ENCODE measurements at places on chromosomes 2 and 18.

DNA sequence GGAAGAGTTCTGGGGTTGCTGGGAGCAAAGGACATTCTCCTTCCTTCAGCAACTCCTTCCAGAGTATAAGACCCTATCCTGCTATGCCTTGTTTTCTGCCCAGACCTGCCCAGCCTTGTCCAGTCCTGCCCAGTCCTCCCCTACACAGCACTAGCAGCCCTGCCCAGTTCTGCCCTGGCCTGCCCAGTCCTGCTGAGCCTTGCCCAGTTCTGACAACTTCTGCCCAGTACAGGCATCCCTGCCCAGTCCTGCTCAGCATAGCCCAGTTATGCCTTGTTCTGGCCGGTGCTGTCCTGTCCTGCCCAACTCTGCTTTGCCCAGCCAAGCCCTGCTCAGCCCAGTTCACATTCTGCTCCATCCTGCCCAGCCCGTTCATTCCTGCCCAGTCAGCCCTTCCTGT is 44.9 kb upstream of the ALK start:
- no peak for DNase-seq

- DNase-seq: no peak
Measured at GRCh38 chr2:106845716-106846115, 40.3 kb downstream of the ST6GAL2 start.

DNA sequence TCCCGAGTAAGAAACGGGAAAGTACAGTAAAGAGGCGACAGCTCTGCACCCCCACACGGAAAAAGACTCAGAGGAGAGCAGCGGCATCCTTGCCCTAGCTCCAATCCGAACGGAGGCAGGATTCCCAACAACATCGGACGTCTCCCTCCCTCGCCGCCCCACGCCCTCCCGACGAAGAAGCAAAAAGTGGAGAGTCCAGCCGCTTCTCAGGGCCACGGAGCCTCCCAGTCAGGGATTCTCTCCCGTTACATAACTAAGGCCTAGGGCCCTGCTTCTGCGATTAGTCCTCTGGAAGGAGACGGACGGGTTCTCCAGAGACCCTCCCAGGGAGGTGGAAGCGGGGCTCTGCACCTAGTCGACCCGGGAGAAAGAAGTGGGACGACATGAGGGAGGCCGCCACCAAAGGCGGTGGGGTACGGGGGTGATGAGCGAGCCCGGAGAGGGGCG is 587 bp downstream of the SUMO1 start:
- peak; percentile 55 for DNase-seq

GRCh38 chr18:42365591-42365990 is 410.6 kb downstream of the PIK3C3 start:
- DNase-seq: no peak

DNA sequence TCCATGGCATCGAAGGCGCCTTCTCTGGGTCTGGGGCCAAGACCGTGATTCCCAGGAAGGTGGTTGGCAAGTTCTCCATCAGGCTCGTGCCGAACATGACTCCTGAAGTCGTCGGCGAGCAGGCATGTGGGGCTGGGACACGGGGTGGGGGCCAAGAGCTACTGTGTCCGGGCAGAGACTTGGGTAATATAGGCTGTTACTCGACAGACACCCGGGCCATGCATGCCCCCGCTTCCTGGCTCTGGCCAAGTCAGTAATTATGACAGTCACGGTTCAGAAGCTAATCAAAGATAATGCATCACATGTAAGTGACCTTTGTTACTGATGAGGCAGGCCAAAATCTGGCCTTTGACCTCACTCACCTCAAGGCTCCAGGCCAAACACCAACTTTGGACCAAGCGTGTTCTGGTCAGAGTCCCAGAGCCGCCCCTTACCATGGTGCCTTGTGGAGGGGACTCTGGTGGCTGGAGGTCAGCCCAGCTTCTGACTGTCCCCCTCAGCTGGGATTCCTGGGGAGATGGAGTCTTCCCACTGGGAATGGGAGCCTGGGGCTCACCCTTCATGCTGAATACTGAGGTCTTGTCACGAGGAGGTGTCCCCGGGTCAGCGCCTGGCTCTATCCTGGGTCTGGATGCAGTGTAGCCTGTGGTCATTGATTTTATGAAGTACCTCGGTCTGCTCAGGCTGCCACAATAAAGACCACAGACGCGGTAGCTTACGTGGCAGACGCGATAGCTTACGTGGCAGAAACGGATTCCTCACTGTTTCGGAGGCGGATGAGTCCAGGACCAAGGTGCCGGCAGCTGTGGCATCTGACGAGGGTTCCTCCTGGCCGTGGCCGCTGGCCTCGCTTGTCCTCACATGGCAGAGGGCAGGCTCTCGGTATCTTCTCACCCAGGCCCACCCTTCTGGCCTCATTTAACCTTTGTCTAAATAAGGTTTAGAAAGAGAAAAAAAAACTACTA is 17.7 kb upstream of the CNDP1 start:
- DNase-seq: no peak

DNA sequence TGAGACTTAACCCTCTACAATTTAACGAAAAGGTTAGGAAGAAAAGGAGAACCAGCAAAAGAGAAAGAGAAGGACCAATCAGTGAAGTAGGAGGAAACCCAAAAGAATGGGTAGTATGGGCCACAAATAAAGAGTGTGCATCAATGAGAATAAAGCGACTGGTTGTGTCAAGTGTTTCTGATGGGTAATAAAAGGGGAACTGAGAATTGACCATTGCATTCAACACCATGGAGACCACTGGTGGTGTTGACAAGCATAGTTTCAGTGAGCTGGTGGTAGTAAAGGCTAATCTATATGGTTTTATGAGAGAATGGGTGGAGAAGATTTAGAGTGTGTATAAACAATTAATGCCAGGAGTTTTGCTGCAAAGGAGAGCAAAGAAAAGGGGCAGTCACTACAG is 75.4 kb downstream of the CSRNP3 start:
- peak; percentile 4 for DNase-seq

- DNase-seq: peak; percentile 32
Measured at GRCh38 chr2:241064802-241065354, 37.2 kb downstream of the MTERF4 start.

DNA sequence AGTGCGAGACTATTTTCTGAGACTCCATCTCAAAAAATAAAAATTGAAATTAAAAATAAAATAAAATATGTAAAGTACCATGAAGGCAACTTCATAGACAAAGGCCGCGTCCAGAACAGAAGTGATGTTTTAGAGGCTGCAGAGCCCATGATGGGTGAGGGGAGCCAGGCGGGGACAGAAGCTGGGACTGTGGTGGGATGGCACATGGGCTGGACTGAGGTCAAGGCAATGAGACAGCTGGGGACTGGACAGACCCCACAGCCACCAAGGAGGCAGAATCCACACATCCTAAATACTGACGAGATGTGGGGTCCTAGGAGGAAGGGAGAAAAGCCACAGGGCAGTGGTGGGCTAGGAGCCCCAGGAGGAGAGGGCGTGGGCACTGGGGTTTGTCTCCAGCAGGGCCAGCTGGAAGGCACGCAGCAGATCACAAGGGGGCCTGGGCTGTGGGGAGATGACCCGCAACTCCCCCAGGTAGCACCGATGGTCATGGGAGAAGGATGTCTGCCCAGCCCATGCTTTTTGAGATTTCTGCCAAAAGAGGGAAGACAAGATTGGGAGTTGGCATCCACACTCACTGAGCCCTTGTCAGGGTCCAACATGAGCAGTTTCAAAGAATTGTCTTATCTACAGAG is 74.3 kb downstream of the KCNF1 start:
- no peak for DNase-seq

GRCh38 chr2:160660741-160661140 is 167.1 kb upstream of the RBMS1 start:
- DNase-seq: no peak

DNA sequence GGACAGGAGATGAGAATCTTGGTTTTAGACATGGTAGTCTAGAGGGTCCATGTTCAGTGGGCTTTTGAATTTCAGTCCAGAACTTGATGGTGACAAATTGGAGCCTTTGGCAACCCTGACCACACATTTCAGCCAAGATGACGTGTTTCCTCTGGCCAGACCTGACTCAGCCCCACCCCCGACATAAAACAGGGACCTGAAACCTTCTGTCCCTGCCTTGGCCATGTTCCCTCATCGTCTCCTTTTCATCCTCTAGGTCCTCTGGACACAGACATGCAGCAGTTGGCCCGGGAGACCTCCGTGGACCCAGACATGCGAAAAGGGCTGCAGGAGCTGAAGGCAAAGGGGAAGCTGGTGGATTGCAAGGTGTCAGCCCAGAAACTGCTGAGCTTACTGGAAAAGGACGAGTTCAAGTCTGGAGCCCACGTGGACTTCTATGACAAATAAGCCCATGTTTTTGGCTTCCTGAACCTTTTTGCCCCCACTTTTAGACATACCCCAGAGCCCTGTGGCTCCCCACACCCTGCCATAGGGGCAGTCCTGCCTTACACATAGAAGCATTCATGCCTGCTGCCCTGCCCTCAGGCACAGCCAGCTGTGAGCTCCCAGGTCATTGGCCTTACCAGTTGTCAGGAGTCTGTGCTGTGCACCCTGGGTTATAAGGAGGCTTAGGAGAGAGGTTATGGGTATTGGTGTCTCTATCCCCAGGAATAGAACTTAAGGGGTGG is 4.0 kb downstream of the SPR start:
- DNase-seq: no peak

DNA sequence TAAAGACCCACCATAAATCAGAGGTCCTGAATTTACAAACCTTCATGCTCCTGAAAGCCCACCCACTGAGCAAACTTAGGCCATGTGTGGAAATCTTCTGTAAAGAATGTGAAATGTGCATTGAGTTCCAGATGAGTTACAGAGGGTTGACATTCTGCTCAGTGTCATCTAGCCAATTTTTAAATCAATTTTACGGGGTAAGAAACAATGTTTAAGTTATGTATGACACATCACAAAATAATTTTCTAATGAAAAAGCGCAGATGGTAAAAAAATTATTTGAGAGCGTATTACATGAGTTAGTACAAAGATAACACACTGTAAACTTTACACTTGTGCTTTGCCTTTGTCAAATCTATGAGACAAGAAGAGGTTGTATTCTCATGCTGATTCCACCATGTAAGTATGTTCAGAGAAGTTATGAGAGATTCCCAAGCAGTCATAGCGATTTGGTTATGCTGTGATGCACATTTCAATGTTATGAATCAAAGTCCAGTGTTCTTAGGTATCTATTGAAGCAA is 446.3 kb downstream of the ADCYAP1 start:
- DNase-seq: no peak

- no peak for DNase-seq
Measured at GRCh38 chr2:28035816-28036215, 145.3 kb downstream of the BABAM2 start.

DNA sequence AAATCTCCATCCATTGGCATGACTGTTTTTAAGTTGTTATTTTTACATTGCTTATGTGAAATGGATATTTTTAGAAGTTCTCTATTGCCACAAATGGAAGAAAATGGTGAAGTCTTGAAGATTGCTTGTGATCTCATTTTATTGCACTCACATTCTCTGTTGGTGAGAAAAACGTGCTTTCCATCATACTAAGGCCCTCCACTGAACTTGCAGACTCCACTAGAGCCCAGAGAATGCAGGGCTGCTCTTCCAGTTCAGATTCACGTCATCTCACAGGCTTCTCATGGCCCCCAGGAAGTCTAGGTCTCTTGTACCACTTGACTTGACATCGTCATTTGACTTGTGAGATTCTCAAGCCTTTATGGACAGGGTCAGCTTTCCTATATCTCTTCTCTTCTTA is 254.8 kb upstream of the COPS8 start:
- no peak for DNase-seq

- DNase-seq: no peak
Measured at GRCh38 chr18:74389991-74390390, 67.1 kb downstream of the DIPK1C start.

- no peak for DNase-seq
Measured at GRCh38 chr2:60652832-60653340, 99.4 kb upstream of the BCL11A start.

GRCh38 chr2:39730685-39731302 is 48.3 kb downstream of the THUMPD2 start:
- peak; percentile 39 for DNase-seq
